ENCODE measurements at places on chromosomes 4 and X.

DNA sequence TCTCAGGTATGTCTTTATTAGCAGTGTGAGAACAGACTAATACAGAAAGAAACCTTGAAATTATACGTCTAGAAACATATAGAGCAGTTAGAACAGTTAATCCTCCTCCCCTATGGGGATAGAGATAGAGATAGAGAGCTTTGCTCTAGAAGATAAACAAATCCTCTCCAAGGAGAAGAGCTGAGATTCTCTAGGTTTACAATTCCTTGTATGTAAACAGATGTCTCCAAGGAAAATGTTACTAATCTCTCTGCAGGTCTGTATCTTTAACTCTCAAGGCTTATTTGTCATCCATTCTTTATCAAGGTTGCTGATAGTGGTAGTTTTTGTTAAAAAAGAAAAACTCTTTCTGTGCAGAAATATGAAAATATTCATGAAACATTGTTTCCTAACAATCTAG, 282.1 kb upstream of the GIMD1 start:
- DNase-seq: no peak

GRCh38 chrX:805103-805670, 174.6 kb downstream of the SHOX start:
- DNase-seq: no peak

GRCh38 chr4:80931631-80932081, 98.9 kb upstream of the BMP3 start:
- no peak for DNase-seq

DNA sequence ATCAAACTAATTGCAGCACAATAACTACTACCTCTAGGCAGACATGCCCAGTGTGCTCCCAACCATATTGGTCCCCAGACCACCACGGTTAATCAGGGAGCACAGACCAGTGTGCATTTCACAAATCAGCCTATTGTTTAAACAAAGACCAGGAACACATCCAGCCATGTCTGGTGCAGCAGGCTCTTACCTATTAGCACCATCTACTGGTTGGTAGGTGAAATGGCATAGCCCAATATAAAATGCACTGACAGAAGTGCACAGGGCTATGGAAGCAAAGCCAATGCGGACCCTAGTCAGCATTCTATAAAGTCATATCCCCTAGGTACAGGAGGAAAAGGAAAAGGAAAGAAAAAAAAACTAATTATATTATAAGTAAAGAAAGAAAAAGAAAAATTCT, 15.5 kb upstream of the CYLC1 start:
- no peak for DNase-seq

DNA sequence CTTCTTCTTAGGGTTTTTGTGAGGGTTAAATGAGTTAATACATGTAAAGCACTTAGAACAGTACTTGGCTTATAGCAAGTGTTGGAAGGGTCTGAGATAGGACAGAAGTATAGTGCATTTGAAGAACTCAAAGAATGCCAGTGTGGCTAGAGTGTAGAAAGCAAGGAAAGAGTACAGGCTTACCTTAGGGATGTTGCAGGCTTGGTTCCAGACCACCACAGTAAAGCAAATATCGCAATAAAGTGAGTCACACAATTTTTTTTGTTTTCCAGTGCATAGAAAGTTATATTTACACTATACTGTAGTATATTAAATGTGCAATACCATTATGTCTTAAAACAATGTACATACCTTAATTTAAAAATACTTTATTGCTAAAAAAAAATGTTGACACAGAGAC, 41.3 kb downstream of the KIF4A start:
- no peak for DNase-seq

All from gastrocnemius medialis (tissue), 4 donors.